Activated CD8-positive, alpha-beta T cell treated with anti-CD3 and anti-CD28 coated beads for 36 hours (primary cell): ENCODE measurements at places on chromosomes 12 and 14.
A peak's percentile ranks its signal among the peaks of the same experiment; 100 is the strongest.

DNA sequence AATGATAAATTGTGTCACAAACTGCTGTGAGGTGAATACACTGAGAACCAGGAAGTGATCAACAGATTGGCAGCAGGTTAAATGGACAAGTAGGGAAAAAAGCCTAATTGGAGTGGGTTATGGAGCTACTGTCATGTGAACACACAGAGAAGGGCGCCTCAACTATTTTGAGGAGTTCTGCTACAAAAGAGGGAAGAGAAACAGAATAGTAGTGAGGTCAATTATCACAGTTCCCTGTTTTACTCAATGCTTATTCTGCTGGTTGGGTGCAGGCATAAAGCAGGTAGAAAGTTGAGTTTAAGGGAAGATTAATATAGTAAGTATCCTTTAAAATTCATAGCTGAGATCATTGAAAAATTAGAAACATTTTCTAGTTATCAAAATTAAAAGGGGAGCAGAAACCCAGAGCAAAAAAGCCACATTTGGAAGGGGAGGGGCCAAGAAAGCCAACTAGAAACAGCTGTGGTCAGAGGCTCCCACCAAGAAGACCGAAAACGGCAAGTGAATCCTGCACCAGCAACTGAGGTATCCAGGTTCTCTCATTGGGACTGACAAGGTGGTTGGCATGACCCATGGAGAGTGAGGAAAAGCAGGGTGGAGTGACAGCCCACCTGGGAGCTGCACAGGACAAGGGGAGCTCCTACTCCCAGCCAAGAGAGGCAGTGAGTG is 105.7 kb downstream of the ZC3H14 start:
- no peak for DNase-seq

- DNase-seq = no peak
Observed at GRCh38 chr12:115337693-115338543, 653.9 kb upstream of the TBX3 start.

- no peak for DNase-seq
Observed at GRCh38 chr14:26206640-26207039, 391.2 kb downstream of the NOVA1 start.

- no peak for DNase-seq
Observed at GRCh38 chr12:6420364-6420763, 24.4 kb upstream of the CD27 start.

- no peak for DNase-seq
Observed at GRCh38 chr12:28217805-28218204, 27.5 kb downstream of the CCDC91 start.

- peak; percentile 14 for DNase-seq
Observed at GRCh38 chr14:52950410-52950897, 396 bp downstream of the FERMT2 start.

- DNase-seq = no peak
Observed at GRCh38 chr12:24374452-24374851, 425.0 kb upstream of the SOX5 start.

DNA sequence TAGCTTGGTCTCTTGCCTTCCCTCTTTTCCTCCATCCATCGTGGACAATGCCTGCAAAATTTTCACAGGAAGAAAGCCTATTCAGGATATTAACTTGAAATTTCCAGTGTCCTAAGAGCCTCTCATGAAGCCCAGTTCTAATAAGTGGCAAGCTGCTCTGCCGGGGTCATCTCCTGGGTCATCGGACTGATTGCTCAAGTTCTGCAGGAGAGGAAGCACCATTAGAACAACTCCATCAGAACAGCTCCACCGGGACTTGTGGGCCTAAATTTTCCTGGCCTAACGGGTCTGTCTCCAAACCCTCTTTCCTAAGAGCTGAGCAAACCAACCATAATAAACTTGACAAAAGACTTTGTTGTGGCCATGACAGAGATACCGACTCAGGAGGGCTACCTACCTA is 13.9 kb downstream of the ERG28 start:
- DNase-seq = no peak

DNA sequence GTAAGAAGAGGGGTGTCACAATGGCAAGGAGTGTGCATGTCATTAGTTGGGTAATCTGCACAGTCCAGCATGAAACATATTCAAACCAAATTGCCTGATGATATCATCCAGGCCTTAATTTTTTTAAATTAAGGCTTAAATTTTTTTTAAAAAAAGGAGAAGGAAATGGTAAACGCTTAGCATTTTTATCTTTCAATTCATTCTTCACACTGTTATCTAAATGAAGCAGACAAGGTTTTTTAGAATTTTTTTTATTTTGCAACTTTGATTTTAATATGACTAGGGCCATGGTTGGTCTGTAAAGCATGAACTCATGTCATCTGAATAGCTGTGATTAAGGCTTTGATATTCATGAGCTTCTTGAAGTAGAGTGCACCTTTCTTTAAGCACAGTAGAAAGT is 362.5 kb downstream of the SYT1 start:
- no peak for DNase-seq
